ENCODE measurements at places on chromosomes 3 and 15.

DNA sequence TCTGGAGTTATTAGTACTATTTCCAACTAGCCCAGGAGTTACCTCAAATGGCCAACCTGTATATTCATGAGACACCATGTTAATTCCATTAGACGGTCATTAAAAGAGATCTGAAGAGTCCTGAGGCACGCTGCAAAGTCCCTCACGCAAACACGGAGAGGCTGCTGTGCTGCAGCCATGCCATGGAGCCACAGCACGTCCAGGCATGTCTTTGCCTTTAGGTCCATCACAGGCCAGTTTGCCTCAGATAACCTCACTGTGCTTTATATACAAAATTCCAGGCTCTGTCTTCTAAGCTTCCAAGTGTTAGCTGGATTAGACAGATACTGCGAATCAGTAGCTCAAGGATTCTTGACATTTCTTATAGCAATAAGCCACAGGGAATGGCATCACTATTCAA lies 9.8 kb upstream of the PLAAT1 start:
- DNase-seq, result no peak

DNA sequence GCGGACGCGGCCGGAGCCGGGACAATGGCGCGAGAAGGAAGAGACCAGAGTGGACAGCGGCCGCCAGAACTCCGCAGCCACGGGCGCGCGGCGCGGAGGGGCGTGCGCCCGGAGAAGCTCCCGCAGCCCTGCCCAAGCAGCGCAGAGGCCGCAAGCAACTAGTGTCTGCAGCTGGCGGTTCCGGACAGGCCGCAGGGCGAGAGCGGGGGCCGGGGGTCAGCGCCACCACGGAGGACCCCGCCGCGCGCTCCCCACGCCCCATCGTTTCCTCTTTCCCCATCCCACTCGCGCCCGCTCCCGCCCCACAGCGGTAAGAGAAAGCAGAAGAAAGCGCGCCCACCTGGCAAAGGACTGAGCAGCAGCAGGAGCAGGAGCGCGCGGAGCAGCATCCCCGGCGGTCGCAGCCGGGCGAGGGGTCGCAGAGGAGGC lies 440 bp downstream of the PRTG start:
- peak; percentile 32 for DNase-seq

GRCh38 chr3:124747111-124747981 lies 17.1 kb downstream of the UMPS start:
- no peak for DNase-seq

- DNase-seq, result peak; percentile 57
Observed at GRCh38 chr15:58966698-58967097, 20.8 kb upstream of the RNF111 start.

DNA sequence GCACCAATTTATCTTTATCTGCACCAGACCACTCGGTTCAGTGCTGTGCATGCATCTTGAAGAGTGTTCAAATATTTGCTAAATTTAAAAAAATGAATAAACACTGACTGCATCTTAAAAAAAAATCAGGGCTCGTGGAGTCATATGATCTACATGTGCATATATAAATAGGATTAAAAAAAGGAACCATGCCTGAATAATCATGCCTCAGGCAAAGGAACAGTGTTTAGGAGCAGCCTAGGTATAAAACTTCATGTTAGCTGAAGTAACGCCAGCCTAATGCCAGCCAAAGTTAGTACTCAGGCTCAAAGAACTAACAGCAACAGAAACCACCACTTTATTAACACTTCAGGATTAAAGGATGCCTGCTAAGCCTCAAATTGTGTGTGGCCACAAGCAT lies 9.5 kb downstream of the ABCC5 start:
- DNase-seq, result no peak

DNA sequence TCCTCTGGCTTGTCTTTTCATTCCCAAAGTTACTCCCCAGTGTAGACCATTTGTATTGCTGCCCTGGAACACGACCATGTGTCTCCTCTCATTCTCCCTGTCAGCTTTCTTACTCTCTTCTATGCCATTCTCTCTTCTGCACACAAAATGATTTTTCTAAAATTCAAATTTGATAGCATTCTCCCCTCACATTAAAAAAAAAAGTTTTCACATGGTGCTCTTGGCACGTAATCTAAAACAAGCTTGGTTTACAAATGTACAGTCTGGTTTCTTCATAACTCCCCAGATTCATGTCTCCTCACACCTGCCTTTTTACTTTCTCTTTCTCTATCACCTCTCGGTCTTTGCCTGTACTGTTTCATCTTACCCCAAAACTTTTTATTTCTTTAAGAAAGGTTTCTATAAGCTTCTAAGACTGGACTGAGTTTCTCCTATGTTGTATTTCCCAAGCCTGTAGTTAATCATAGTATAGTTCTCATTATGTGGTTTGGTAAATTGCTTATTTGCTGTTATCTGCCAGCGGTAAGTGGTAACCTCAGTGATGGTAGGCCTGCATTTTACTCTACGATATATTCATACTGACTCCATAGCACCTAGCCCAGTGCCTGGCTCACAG lies 31.2 kb downstream of the BCHE start:
- no peak for DNase-seq

DNA sequence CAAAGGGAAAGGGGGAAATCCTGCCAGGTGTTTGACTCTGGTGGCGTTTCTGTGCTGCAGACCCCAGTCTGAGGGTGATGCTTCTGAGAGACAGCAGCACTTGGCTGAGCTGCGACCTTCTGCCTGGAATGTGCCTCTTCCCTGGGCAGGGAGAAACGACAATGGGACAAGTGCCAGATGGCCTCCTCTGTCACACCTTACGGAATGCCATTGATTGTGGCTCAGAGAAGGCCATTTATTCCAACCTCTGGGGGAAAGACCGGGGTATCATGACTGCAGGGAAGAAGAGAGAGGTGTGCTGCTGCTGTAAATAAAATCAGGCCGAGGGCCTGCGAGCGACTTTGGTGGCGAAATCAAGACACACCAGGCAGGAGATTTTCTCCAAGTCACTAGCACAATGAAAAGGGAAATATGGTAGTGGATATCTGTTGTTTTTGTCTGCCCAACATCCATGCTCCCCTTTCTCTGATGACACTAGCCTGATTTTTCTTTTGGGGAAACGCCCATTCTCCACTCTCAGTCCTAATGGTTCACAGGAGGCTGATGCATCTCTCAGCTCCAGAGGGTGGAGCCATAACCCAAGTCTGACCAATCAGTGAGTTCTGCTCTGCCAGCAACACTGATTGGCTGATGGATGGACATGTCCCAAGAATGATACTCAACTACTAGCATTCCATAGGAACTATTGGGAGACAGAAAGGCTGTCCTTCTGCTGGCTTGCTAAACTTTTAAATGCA lies 336.1 kb downstream of the FOXP1 start:
- DNase-seq, result peak; percentile 67

GRCh38 chr15:80533790-80534333 lies 129.7 kb downstream of the ARNT2 start:
- DNase-seq, result no peak

- DNase-seq, result no peak
Observed at GRCh38 chr15:68371160-68371559, 60.8 kb downstream of the ITGA11 start.

DNA sequence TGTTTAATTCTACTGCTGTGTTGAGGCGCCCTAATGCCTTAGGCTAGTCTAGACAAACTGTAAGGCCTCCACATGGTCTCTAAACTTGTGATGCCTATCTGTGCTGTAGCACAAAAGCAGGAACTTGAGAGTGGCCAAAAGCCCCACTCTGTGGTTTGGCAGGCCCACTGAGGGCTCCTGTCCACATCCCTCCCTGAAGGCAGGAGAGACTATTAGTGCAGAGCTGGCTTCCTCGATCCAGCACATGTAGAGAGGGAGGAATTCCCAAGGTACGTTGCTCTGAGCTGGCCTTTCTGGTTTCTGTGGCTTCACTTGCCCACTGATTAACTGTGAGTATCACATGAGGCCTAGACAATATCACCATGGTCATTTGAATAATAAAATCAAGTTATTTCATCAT lies 90.6 kb downstream of the POLR2M start:
- no peak for DNase-seq

DNA sequence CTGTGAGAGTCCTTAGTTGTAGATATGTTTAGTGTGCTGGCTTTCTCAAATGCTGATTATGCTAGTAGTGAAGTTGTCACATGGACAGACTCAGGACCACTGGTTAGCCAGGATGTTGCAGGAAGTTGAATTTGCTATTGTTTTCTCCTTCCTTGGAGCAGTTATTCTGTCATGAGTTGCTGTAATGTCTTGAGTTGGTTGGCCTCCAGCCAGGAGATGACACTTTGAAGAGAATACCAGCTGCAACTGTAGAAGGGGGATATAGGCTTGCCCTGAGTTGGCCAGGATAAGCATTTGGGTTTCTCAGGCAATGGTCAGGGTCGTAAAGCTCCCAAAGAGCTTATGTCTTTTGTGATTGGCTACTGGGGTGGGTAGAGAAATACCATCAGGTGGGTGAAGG lies 206.7 kb downstream of the ZNF621 start:
- no peak for DNase-seq

DNA sequence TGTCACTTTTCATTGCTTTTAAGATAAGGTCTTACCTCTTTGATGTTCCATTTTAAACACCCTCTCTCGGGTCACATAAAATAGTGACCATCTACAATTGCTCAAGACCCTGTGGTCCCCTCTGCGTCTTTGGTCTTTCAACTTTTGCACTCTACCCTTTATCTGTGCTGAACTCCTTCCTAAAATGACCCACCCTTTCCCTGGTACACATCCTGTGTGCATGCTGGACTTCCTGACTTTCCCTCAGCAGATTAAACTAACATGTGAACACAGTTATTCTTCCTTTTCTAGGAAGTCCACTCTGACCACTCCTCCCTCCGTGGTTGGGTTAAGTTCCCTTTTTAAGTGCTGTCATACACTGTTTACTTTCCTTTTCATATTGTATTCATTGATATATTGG lies 414.2 kb downstream of the GABRB3 start:
- DNase-seq, result no peak

DNA sequence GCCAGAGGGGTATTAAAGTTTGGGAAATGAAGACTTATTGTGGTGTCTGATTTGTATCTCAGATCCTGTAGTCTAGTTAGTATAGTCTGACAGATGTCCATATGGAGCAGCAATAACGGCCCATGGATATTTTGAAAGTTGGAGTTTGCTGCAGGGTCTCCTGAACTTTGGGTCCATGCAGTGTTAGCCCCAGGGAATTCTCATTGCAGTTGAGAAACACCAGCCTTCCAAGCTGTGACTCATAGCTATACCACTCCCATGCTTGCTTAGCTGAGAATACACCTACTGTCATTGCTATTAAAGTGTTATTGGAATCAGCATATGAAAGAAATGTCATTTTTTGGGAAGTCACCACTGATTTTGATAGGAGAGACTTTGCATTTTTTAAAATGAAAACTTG lies 29.2 kb downstream of the TMOD2 start:
- no peak for DNase-seq

DNA sequence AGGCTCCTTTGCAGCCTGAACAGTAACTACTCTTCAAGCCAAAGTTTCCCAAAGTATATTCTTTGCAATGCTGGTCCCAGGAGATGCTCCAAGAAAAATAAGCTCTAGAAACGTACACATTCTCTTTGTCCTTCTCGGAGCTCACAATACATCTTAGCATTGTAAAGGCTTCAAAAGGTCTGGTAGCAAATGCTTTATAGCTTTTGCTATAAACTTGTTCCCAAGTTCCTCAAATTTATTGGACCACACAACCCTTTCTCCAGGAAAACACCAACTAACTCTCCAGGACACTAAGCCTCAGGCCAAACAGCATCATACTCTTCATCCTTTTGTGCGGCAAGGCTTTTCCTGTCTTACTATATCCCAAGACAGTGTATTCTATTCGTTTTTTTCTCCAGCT lies 455.6 kb upstream of the PROK2 start:
- DNase-seq, result no peak

DNA sequence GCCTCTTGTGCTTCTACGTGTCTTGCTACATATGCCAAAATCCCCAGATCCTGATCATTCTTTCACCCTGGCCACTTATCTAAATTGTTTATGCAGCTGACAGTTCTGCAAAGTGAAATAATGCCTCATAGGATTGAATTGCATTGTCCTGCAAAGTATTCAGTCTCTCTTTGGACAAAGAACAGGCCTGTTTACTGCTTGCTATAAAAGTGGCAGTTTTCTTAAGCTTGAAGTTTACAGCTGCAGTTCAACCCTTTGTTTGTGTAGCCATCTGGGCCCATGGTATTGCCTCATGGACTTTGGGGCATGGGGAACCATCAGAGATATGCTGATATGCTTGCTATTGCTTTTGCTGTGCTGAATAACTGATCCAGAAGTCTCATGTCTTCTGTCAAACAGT lies 523.2 kb downstream of the OTOL1 start:
- peak; percentile 7 for DNase-seq

GRCh38 chr3:50557106-50557505 lies 10.4 kb downstream of the C3orf18 start:
- DNase-seq, result no peak

- DNase-seq, result no peak
Observed at GRCh38 chr3:196624067-196624790, 15.3 kb upstream of the NRROS start.

DNA sequence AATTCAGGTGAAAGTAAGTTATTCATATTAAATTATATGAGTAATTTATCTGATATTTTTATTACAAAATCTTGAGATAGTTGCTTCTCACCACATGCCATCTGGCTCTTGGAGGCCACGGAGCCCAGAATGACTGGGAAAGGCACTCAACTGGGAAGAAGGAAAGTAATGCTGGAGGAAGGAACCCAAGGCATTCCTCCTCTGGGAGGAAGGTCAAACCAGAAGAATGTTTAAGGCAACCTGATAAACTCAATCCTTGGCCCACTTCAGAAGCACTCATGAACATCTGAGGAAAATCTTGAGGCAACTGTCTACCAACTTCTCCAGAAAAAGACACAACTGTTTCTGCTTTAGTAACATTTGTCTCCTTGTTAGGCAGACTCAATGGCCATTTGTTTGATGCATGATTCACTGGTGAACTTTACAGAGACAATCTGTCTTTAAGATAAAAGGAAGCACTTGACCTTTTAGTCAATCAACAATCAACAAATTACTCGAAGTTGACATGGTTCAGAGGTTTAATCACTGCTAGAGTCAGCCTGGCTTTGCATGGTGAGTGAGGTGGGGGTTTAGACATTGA lies 261.4 kb upstream of the MME start:
- peak; percentile 11 for DNase-seq

DNA sequence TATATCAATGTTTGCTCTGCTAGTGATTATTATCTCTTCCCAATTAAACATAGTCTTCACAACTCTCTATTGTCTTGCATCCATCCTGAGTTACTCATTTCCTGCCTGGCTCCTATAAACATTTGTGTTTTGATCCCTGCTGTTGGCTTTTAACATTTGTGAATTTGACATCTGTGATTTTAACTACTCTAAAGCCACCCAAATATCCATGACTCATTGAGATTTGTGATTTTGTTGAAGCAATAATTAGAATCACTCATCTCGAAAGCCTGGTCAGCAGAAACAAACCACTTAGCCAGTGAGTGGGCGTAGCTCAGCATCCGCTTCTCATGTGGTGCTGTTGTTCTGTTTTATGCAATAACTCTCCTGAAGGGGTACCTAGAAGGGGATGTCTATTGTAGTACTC lies 174.3 kb upstream of the ZBTB20 start:
- peak; percentile 66 for DNase-seq

GRCh38 chr15:74229686-74230085 lies 6.4 kb upstream of the CCDC33 start:
- no peak for DNase-seq
